Stromal cell of bone marrow (primary cell): ENCODE measurements at places on chromosomes 13 and 19.

GRCh38 chr13:28606466-28606865, 52.5 kb upstream of the POMP start:
- DNase-seq: no peak

- no peak for DNase-seq
Measured at GRCh38 chr19:1650650-1651567, 1.5 kb downstream of the TCF3 start.

DNA sequence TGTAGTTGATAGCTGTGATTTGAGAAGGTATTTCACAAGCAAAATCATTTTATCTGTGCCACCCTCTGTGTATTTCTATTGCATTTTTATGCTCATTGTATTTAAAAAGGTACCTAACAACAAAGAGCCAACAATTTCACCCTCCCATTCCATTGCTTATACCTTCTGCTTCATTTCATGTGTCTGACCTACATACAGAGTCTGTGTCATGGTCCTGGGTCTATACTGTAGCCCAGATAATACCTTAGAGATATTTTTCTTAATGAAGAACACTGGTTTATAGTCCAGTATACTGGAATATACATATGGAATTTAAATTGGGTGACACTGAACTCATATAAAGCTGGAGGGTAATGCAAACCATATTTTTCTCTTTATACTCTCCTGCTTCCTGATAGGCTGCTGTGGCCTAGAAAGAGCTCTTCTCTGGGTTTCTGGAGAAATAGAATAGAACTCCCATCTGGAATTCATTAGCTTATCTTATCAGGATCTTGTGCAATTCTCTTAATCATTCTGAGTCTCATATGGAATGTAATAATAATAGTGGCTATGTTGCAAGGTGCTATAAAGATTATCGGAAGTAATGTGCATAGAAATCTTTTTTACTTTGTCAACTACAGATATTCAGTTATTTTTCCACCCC, 31.8 kb upstream of the SPART start:
- DNase-seq: no peak

DNA sequence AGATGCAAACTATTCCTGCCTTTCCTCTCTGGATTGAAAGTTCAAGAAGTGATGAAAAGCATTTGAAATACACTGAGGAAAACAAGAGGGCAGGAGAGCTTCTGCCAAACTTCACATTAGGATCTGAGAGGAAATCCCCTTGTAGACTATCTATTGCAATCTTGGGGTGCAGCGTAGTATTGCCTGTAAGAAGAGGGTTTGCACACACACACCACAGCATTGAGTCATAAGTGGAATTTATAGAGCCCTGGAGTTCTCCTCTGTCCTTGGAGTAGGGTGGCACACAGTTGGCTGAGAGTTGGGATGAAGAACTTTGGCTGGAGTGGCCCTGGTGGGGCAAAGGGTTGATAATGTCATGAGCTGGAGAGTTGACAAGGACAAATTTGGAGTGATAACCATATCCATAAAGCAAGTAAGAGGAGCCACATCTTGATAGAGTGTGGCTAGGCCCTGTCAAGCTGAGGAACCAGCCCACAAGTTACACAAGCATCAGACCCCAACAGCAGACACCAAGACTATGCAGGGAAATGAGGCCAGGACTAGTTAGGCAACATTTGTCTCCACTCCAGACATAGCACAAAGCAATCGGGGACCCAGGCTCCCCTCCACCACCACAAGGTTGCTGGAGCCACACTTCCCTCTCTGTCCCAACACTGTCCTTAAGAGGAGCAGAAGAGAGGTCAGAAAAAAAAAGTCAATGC, 520.9 kb downstream of the KLF5 start:
- DNase-seq: no peak

- no peak for DNase-seq
Measured at GRCh38 chr19:50510121-50510670, 795 bp downstream of the JOSD2 start.

DNA sequence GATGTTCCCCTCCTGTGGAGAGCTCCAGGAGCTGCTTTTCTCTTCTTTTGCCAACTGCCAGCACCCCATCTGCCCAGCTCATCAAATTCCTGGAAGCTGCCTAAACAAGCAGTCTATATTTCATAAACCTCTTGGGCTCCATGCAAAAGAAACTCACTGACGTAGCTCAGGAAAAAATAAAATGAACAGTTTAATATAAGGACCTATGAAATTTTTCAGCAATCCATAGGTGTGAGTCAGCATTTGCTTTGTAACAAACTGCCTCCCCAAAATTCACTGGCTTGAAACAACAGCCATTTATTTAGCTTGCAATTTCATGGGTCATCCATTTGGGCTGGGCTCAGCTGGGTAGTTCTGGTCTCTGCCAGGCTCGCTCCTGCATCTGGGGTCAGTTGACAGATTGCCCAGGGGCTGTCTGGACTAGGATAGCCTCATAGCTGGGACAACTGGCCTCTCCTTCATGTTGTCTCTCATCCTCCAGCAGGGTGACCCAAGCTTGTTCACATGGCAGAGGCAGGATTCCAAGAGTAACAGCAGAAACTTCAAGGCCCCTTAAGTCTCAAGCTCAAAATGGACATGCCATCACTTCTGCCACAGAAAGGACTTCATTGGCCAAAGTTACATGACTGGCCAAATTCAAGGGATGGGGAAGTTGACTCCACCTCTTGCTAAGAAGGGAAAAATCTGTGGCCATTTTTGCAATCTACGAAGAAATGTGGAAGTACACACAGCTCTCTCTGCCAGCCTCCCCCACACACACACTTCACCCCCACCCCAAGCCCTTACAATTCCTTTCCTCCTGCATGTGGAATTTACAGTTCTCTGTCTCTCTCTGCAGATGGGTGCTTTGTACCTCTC, 7.9 kb upstream of the PVR start:
- DNase-seq: no peak

- DNase-seq: no peak
Measured at GRCh38 chr19:38722947-38723605, 21.2 kb downstream of the CAPN12 start.

GRCh38 chr13:52924289-52925148, 76.1 kb upstream of the PCDH8 start:
- no peak for DNase-seq

DNA sequence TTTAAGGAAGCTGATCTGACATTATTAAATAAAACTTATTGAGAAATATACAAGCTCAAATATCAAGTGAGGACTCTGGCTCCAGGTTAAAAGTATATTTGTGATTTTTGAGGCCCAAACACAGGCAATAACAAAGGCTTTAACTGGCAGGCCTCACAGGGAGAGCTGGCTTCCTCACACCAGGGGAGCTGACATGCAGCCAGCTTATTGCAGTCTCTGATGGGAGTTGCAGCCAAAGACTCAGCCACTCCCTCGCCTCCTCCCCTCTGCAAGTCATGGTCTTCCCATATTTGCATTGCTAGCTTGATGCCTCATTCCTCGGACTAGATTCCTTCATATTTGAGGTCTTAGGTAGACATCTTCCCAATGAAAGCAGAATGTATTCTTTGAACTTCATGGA, 647.1 kb upstream of the SLITRK6 start:
- peak; percentile 7 for DNase-seq

DNA sequence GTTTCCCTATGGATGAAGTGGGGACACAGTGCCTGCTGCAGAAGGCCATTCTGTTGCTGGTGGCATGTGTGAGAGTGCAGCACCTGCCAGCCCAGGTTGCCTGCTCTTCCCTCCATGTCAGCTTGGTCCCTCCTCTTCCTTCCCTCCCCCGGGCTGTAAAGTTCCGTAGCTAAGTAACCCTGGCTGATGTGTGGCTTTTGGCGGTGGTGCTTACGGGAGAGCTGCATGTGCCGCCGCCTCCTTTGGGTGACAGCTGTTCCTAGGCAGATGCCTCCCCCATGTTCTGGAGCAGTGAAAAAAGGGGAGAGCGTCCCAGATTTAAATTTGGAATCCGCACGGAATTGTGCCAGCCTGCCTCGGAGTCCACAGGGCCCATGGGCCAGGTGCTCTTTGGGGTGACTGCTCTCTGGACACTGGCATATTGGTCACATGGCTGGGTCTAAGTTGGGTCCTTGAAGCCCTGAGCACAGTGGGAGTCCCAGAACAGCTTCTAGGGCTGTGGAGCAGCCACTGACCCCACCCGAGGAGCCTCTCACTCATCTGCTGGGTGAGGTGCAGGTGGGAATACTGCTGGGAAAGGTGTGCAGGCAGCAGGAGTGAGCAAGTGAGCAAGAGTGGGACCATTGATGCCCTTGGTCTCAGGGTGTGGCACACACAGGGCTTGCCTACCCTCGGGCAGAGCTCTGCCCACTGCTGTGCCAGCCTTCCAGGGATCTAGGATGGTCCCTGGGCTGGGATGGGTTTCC, 33.1 kb upstream of the ZNF536 start:
- DNase-seq: no peak

GRCh38 chr19:19654441-19654840, 9.0 kb downstream of the ATP13A1 start:
- DNase-seq: no peak

DNA sequence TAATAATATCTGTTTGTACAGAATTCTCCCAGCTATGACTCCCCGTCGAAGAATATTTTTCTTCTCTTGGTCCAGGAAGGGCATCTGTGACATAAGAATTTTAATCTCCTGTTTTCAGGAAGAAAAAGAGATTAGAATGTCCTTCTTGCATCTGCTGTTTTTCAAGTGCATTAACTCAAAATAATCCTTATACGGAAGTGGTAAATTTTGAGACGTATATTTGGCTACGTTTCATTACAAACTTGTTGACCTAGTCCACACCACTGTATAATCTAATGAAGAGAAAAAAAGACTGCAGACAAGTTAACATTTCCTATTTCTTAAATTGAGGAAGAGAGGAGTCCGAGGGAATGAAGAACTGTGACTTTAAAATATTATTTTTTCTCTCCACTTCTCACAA, 959.9 kb downstream of the DIAPH3 start:
- DNase-seq: no peak

- peak; percentile 36 for DNase-seq
Measured at GRCh38 chr13:64130600-64130999, 2715.0 kb upstream of the PCDH20 start.

DNA sequence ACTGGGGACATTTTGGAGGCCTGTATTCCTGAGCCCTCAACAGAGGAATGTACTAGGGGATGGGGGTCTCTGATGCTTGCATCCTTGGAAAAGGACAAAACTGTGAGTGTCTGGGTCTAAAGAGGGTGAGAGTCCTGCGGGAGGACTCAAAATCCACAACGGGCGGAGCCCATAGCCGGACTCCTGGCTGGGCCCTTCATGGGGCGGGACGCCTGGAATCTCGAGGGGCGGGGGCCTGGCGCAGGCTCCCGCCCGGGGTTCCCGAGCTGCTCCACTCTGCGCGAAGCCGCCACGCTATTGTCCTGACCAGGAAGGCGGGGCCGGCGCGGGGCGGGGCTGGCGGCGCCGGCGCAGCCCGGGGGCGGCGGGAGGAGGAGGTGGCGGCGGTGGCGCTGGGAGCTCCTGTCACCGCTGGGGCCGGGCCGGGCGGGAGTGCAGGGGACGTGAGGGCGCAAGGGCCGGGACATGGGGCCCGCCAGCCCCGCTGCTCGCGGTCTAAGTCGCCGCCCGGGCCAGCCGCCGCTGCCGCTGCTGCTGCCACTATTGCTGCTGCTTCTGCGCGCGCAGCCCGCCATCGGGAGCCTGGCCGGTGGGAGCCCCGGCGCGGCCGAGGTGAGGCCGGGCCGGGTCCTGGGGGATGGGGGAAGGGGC, at the start of gene APLP1:
Gene APLP1 (plus strand): TSS at position 403 of the 651 bp plus-strand sequence. CDS start 63 bp downstream, at position 466.
- DNase-seq: peak; percentile 7

DNA sequence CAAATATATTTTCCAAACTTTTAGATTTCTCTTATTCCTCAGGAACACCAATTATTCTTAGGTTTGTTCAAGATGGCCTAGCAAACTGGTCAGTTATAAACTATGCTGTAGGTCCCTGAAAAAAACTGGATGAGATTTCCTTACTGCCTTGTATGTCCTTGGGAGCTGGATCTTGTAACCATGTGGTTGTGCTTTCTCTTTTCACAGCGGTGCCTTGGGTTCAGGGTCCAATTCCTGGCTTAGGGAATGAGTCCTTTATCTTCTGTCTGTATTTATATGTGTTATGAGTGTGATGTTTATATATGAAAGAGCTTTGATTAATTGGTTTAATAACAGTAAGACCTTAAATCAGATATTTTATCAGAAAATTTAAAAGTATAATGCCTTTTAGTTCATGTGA, 23.5 kb upstream of the GRTP1 start:
- no peak for DNase-seq

DNA sequence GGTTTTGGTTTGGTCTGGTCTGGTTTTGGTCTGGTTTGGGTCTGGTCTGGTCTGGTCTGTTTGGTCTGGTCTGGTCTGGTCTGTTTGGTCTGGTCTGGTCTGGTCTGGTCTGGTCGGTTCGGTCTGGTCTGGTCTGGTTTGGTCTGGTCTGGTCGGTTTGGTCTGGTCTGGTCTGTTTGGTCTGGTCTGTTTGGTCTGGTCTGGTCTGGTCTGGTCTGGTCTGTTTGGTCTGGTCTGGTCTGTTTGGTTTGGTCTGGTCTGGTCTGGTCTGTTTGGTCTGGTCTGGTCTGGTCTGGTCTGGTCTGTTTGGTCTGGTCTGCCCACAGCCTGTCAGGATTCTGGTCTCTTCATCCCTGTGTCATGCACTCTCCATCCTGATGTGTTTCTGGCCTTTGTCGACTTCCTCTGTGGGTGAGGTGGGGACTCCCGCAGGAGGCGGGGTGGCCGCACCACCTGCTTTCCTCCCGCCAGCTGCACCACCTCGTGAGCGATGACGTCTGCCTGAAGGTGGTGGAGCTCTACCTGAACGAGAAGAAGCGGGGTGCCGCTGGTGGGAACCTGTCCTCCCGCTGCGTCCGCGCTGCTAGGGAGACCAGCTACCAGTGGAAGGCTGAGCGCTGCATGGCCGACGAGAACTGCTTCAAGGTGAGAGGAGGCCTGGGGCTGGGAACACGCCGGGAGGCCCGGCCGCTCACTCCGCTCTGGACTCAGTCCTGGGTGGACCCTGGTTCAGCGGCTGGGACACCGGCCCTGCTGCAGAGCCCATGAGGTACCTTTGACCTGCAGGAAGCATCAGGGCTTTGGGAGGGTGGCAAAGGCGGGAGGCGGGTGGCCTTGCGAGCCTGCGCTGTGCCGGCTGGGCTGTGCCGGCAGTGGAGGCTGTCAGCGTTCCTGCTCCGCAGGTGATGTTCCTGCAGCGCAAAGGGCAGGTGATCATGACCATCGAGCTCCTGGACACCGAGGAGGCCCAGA, 12.9 kb upstream of the F2RL3 start:
- no peak for DNase-seq

DNA sequence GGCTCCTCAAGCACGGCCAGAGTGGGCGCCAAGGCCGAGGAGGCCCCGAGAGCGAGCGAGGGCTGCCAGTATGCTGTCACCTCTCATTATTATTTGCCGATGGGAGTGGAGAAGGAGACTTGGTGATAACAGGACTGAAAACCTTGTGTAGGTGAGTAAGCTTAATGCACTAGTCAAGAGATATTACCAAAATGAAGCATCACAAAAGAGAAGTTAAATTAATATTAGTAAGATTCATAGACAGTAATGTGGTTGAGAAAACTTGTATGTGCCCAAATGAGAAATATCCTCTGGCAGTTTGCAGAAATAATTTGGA, 204.5 kb upstream of the SLITRK1 start:
- no peak for DNase-seq

DNA sequence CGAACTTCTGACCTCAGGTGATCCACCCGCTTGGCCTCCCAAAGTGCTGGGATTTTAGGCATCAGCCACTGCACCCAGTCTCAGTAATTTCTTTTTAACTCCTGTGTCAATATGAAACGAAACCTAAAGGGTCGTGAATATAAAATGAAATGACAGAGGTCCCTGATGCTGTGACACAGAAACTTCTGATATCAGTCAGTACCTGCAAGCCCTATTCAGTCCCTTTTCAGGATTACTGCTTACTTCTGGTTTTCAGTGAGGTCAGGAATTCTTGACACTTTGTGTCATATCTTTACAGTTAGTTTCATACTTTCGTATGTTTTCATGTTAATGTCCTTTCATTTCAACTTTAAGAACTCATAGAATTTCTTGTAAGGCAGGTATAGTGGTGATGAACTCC, 58.7 kb downstream of the RNF17 start:
- no peak for DNase-seq
